HEK293T (cell line): ENCODE measurements at places on chromosomes 6 and 20.
A peak's percentile ranks its signal among the peaks of the same experiment; 100 is the strongest.

GRCh38 chr6:43938178-43939105, 168.4 kb downstream of the VEGFA start:
- DNase-seq = no peak

DNA sequence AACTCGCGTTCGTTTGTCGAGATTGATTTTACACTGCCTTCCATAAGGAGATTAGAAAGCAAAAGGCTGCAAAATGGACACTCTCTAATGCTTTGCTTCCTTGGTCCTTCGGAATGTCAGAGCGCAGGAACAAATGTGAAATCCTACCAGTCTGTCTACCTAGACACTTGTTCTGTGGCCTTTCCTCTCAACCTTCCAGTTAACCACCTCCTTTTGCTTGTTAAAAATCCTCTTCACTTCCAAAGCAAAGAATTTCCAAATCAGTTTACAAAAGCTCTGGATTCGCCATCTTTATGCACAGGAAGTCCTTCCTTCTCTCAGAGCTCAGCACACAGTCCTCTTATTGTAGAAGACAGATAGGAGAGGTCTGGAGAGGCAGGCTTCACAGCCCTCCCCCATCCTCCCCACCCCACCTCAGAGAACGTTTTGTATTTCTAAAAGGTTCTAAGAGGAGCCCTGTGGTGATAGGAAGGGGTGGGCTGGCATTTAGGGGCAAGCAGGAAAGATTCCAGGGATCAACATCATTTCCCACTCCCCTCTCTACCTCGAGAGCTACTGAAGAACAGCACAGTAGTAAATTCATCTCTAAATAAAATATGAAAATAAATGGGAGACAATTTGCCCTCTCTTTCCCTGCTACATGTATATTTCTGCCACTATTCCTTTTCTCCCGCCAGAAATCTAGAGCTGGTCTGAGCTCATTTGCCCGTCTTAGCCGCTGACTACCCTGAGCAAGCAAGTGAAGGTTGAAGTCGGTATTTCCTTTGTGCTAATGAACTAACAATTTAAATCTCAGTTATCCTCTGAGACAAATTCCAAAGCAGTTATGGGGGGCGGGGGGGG, 18.9 kb downstream of the TFAP2A start:
- no peak for DNase-seq

DNA sequence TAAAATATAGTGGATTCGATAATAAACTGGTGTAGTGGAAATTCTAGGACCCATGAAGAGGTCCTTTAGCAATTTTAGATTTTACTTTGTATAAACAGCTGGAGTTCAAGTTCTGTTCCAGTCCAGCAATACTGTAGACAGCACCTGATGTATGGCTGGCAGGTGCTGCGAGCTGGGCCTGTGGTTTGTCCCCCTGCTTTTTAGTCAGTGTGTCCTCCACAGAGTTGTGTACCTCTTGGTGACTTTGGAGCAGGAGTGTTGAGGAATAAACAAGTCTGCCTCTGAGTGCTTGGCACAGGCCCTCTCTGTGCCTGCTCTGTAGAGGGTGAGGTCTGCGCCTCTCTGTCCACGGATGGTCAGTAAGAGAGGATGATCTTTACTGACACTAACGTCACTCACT, 13.8 kb downstream of the STX16 start:
- DNase-seq = no peak

GRCh38 chr20:57568088-57568896, 7.4 kb downstream of the PCK1 start:
- DNase-seq = no peak

- peak; percentile 60 for DNase-seq
These were observed 65.8 kb downstream of the PHACTR2 start for GRCh38 chr6:143743301-143744166.

- DNase-seq = no peak
These were observed 30.8 kb downstream of the BNIP5 start for GRCh38 chr6:36305885-36306284.

DNA sequence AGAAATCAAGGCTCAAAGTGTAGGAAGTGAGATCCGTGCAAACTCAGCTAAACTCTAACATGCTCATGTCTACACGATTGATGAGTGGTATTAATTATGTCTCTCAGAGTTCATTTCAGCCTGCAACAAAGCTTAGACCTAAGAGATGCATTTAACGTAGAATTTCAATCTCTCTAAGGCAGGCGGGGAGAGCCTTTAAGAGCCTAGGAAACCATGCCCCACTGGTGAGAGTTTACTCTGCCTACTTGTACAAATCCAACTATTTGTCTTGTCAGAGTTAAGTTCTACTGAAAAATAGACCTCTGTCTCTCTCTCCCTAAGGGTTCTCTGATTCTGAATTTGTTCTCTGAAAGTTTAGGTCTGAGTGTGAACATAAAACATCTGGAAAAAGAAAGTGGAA, 100.9 kb downstream of the SPTLC3 start:
- DNase-seq = no peak

DNA sequence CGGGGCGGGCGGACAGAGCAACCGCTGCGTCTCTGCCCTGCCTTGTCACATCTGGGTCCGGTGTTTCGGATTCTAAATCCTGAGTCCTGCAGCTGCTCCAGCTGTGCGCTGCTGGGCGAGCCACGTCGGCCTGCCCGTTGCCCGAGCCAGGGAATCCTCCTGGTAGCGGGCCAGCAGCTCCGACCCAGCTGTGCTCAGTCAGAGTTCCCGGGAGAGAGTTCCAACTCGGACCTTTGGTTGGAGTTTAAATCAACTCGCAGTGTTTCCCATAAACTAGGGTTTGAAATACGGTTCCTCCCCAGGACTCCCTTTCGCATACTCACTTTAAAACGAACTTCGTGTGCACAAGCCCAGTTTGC, 315 bp upstream of the PDE10A start:
- peak; percentile 43 for DNase-seq

GRCh38 chr6:26056583-26057350, 30.5 kb upstream of the HFE start:
- no peak for DNase-seq

- DNase-seq = no peak
These were observed 89.1 kb downstream of the PREX1 start for GRCh38 chr20:48738399-48739304.

DNA sequence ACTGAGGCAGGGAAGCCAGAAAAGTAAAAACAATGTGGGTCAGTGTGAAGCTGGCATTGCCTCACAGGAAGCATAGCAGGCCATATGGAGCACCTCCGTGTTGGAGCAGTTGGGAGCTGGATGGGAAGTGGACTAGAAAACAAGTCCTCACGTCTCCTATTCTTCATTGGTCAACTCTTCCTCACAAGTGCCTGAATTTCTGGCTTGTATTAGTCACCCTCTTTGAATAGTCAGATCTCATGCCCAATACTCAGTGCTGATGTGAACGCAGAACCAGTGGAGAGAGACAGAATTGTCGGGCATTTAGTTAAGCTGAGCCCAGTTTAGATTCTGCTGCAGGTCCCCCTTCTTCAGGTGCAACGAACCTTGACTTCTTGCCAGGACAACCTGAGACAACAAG, 22.3 kb upstream of the RSPO3 start:
- DNase-seq = no peak

GRCh38 chr6:159163901-159164370, 5.3 kb upstream of the FNDC1 start:
- no peak for DNase-seq

GRCh38 chr20:50197463-50198179, 7.0 kb downstream of the CEBPB start:
- DNase-seq = no peak

DNA sequence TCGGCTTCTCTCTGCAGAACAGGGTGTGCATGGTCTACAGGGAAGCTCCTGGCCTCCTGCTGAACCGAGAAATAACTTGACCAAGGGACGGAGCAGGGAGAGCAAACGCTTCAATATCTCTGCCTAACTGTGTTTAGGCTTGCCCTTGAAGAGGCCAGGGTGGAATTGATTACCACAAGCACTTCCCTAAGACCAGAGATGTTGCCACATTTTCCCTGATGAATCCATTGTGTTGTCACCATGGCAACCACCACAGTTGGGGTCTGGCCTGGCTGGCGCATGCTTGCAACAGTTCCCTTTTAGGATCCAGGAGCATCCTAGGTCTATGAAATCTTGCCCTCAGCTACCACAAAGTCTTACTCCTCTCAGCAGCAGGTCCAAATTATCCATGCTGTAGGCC, 213.5 kb upstream of the SULF2 start:
- DNase-seq = no peak

- no peak for DNase-seq
These were observed 256.7 kb downstream of the ZNF217 start for GRCh38 chr20:53336892-53337291.

DNA sequence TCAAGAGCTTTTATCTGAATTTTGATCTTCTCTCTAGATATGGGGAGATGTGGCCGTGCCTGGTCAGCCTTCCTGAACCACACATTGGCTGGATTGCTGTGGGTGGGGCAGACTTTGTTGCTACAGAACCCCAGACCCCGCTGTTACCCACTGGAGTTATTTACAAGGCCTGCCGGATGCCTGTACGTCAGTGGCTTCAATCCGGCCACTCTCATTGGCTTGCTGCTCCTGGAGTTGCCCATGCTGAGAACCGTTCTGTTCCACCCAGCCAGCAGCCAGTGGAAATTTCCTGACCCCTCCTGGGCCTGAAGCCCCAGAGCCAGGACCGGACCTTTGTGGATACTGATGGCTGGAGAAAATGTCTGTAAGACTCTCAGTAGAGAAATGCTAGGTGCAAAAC, 101.9 kb downstream of the TFAP2C start:
- DNase-seq = no peak

GRCh38 chr6:6352772-6353171, 32.3 kb upstream of the F13A1 start:
- DNase-seq = no peak

- DNase-seq = no peak
These were observed 22.2 kb downstream of the TNXB start for GRCh38 chr6:32086661-32087573.

- DNase-seq = no peak
These were observed 3.1 kb downstream of the CTSZ start for GRCh38 chr20:59003836-59004492.

DNA sequence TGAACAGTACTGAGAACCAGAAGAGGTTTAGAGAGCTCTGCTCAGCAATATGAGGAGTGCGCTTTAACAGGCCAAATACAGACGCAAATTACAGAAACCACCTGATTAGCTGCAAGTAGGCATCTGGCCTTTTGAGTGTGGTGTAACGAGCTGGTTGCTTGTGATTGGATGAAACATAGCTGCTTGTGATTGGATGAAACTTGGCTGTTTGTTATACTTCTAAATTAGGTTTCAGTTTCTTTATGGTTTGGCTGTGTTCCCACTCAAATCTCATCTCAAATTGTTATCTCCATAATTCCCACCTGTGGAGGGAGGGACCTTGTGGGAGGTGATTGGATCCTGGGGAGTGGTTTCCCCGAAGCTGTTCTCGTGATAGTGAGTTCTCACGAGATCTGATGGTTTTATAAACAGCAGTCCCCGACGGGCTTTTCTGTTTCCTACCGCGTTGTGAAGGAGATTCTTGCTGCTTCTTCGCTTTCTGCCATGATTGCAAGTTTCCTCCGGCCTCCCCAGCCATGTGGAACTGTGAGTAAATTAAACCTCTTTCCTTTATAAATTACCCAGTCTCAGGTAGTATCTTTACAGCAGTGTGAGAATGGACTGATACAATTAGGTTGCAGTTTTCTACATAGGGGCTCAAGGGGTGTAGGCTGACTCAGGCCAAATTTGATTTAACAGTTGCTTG, 655.9 kb upstream of the MAN1A1 start:
- DNase-seq = peak; percentile 16

- no peak for DNase-seq
These were observed 139.0 kb downstream of the IMPG1 start for GRCh38 chr6:75933387-75933975.

GRCh38 chr20:11296951-11297350, 620.7 kb upstream of the BTBD3 start:
- DNase-seq = no peak

GRCh38 chr6:169291646-169292337, 38.1 kb upstream of the THBS2 start:
- DNase-seq = no peak

DNA sequence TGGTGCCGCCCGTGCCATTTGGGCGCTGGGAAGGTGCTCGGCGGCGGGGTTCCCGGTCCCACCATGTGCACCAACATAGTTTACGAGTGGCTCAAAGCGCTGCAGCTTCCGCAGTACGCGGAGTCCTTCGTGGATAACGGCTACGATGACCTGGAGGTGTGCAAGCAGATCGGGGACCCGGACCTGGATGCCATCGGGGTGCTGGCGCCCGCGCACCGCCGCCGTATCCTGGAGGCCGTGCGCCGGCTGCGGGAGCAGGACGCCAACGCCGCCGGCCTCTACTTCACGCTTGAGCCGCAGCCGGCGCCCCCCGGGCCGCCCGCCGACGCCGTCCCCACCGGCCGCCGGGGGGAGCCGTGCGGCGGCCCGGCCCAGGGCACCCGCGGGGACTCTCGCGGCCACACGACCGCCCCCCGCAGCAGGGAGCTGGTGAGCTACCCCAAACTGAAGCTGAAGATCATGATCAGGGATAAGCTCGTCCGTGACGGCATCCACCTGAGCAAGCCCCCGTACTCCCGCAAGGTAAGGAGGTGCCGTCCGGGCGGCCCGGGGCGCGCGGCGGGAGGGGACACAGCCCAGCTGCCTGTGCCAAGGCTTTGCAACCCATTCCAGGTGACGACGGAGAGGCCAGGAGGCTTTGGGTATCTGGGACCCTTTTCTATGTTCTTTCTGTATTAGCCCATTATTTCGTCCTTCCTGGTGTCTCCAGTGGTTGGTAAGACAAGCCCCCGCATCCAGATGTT, 547 bp downstream of the SAMD5 start:
- peak; percentile 50 for DNase-seq

- no peak for DNase-seq
These were observed 44.0 kb upstream of the SMOC2 start for GRCh38 chr6:168397012-168397411.
